Retina (tissue), 1 donor: ENCODE measurements at places on chromosomes 2 and 18.

- no peak for DNase-seq
Measured at GRCh38 chr2:64951306-64951953, 37.8 kb upstream of the SLC1A4 start.

DNA sequence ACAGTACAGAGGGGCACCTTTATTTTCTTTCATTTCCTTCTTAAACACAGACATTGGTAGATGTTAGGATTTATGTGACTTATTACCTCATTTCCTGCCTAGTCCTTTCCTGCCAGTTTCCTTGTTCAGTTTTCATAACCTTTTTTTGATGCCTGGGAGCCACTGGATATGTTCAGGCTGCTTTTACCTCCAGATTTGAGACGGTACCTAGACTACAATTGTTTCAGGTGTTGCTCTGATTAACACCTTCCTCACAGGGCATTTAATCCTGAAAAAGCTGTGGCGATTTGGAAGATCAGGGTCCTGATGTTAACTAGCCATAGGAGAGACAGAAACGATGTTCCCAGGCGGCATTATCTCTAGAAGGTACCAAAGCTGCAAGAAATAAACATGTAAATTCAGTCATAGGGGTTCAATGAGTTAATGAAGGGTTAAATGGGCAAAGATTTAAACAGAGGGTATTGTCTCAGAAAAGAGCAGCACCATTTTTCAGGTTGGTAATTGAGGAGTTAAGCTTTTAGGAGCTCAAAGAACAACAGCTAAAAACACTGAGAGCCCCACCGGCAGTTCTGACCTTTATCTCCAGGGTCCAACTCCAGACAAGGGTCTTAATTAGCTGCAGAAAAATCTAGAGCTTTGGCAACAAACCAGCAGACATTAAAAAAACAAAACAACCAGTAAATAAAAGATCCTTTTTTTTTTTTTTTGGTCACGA lies 93.3 kb downstream of the HRH4 start:
- no peak for DNase-seq

DNA sequence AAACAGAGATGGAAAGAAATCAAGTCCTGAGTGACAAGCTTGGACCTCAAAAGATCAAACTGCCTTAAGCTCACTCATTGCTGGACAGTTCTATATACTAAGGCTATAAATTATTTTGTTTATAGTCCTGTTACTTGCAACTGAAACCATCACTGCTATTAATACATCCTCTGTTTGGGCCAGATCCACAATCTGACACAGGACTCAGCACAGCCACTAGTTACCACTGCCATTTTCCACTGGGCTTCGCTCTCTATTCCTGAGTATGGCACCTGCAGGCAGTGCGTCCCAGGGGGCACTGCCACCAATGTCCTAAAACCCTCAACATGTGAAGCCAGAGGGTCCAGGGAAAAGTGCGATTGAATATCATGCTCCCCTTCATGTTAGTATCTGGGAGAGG lies 52.3 kb downstream of the CYP26B1 start:
- DNase-seq, result no peak

DNA sequence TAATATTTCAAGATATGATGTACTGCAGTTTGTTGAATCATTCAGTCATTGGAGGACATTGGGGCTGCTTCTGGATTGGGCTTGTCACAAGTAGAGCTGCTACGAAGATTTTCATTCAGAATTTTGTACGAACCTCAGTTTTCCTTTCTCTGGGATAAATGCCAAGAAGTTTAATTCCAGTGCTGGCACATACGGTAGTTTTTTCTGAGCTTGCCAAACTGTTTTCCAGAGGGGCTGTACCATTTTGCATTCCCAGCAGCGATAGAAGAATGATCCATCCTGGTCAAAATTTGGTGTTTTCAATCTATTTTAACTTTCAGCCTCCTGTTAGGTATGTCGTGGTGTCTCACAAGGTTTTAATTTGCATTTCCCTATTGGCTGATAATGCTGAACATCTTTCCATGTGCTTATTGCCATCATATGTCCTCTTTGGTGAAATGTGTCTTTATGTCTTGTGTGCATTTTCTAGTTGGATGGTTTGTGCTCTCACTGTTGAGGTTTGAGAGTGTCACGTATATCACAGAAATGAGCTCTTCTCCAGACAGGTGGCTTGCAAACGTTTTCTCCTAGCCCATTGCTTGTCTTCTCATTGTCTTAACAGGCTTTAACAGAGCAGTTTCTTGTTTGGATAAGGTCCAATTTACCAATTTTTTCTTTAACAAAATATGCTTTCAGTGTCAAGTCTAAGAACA lies 612.6 kb downstream of the GALR1 start:
- no peak for DNase-seq

DNA sequence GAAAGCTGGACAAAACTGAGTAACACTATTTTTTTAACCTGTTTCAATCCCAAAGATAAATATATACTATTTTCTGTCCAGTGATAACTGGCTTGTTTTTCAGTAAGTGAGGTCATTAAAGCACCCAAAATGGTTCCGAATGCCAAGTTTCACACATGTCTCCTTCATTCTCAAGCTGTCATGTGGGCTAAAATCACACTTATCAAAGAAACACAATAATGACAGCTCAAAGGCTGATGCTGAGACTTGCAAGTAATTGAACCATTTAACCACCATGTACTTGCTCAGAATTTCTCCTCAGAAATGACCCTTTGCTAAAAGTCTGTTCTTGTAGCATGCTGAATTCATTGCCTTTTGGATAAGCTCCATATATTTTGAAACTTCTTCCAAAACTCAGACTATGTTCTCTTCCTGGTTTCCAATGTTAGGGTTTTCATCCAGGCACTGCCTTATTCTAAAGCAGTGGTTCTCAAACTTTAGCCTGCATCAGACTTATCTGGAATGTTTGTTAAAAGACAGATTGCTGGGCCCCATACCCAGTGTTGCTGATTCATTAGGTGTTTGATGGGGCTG lies 149.8 kb downstream of the VWC2L start:
- no peak for DNase-seq

- no peak for DNase-seq
Measured at GRCh38 chr2:177395351-177396065, 2.9 kb downstream of the AGPS start.

GRCh38 chr2:98485453-98485755 lies 40.7 kb downstream of the INPP4A start:
- DNase-seq, result no peak

DNA sequence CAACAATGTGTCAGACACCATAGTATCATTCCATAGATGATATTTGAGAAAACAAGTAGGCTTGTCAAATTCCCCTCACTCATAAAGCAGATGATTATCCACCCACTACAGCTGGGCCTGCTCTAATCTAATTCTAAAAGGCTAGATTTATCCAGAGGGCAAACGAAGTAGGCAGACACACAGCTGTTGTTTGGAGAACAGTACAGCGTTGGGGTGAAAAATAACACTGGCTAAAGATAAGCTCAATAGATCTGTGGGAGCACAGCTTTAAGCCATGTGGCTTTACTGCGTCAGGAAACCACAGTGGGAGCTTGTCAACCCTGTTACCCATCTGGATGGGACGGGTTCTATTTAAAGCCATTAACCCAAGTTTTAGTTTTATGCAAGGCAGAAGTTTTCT lies 48.9 kb upstream of the COBLL1 start:
- DNase-seq, result no peak

DNA sequence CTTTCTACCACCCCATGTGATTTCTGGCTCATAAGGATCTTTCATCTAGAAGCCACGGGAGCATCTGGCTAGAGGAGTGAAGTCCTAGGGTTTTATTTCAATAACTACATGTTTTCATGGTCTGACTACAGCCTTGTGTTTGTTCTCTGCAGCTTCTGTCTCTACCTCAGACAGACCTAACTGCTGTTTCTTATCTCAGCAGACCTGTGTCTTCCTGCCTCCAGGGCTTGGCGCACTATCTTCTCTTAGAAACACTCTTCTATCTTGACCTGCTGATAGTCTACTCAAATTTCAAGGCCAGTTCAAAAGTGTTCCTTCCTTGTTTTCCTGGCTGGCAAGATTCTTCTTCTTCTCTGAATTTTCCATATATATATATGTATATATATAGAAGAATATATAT lies 11.0 kb upstream of the TRIB2 start:
- DNase-seq, result no peak

DNA sequence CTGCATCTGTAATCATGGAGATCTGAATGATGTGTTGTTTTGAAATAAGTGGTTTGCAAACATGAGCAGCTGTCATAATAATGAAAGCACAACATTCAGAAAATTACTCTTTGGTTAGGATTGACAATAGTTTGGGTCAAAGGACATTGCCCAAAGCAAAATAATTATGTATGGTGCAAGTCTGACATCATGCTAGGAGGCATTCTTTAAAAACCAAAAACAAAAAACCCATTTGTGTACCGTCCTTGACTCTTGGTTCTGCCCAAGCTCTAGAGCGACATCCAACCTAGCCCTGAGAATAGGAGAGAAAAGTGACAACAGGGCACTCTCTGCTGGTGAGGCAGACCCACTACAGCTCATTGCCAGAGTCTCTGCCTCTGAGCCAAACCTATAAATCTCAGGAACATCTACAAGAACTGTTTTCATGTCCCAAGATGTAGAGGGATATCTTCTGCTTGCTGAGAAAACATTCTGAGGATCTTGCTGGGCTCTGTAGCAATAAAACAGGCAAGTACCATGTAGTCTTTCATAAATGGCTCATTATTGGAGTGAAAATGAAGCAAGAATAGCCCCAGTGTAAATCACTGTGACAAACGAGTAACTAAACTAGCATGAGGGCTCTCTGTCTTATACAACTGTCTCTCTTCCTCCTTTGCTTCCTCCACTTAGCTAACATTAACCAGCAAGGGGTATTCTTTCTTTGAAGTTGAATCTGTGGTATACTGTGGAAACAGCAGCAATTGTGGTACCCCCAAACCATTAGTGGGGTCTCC lies 266.8 kb upstream of the CXCR4 start:
- peak; percentile 54 for DNase-seq

DNA sequence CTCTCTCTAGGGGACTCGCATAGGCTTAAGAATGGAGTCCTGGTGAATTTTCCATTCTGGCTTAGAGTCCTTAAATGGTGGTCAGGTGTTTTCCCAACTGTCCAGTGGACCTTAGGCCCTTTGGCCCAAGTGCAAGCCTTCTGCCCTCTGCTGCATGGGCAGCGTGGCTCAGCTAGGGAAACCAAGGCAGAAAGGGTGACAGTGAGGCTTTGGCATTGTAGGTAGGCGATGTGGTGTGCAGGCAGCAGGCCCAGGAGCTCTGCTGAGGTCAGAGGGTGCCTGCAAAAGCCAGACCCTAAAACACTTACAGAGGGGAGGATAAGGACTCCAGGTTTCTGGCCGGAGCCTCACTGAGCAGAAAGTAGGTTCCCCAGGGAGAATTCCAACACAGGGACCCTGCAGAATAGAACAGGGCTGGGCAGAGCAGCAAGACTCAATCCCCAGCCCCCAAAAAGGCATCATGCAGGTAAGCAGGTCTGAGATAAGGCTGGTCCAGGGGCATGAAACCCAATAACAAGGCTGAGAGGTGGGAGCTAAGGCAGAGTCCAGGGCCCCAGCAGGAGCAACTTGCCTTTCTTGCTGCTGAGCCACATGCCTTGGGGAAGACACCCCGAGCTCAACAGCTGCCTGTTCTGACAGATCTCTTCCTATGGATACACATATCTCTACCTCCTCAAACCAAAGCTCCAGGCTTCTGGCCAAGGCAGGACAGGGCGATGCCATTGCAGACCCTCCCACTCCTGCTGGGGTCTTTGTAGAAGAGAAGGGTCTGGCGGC lies 199.7 kb downstream of the TNS1 start:
- no peak for DNase-seq

GRCh38 chr18:49098386-49098785 lies 147.6 kb upstream of the SMAD7 start:
- peak; percentile 7 for DNase-seq

GRCh38 chr2:45652090-45653031 lies 886 bp downstream of the PRKCE start:
- peak; percentile 82 for DNase-seq

DNA sequence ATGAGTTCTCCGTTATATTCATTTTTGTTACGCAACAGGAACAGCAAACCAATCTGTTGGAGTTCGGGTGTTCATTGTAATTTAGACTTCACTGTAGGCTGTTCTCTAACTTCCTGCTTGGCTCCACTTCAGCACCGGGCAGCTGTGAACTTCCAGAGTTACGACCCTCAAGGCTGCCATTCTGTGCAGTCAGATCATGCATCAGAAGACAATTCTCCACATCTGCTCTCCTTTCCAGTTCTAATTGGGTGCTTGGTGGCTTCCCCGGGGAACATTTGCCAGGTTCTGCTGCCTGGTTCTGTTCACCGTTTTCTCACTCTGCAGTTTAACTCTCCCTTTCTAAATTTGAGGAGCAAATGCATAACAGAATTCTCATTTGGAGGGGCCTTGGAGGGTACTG lies 237.7 kb downstream of the NYAP2 start:
- DNase-seq, result no peak

DNA sequence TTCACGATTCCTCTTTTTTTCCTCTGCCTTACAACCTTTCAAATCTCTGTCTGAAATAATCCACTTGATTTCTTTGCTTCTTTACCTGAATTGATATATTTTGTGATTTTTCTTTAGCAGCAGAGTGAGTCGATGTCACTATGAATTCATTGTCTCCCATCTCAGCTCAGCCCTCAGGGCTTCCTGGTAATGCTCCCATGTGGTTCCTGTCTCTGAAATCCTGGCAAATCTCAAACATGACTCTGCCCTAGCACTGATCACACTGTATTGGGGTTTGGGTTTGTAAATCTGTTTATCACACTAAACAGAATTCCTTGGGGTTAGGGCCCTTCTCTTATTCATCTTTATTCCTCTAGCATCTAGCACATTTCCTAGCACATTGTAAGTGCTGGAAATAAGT lies 43.0 kb upstream of the MSTN start:
- no peak for DNase-seq

GRCh38 chr2:189782221-189782671 lies 1.9 kb downstream of the ORMDL1 start:
- no peak for DNase-seq
